Foreskin fibroblast (primary cell): ENCODE measurements at places on chromosomes 2 and 18.
A peak's percentile ranks its signal among the peaks of the same experiment; 100 is the strongest.

DNA sequence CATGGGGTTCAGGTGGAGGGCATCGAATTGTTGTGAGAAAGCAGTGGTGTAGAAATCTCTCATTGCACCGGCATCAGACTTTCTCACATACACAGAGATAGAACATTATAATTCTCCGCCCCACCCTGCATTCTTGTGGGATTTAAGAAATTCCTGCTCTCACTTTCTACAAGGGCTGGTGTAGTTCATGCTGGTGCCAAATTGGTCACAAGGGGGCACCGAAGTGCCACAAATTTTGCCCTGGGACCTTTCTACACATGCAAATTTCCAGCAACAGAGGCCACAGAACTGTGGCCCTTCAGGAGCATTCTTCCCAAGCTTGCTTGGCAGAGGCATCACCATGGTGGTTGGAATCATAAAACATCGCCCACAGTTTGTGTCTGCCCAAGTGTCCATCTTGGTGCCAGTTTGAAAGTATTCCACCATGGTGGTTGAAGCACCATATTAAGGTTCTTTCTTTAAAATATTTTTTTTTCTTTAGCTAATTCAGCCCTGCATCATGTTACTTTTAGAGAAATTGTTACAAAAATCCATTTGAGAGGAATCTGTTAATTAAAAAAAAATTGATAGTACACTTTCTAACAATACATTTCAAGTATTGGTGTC is 521.2 kb upstream of the FANCL start:
- DNase-seq = peak; percentile 80

GRCh38 chr18:6951336-6952090 is 166.1 kb downstream of the LAMA1 start:
- DNase-seq = no peak

DNA sequence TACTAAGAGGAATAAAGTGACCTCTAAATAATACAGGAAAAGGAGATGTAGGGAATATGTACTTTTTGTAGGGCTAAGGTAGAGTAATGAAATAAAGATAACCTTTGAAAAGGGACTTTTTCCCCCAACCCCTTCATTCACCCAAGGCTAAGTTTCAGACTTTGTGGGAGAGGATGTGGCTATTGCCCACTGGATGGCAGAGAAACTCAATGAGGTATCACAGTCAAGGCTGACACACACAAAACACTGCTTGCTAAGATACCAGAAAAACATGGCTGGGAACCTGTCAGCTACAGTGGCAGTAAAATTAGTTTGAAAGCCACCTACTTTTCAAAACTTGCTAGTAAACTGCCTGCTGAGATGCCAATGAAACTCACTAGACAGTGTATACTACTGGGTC is 158.8 kb upstream of the WDSUB1 start:
- no peak for DNase-seq

DNA sequence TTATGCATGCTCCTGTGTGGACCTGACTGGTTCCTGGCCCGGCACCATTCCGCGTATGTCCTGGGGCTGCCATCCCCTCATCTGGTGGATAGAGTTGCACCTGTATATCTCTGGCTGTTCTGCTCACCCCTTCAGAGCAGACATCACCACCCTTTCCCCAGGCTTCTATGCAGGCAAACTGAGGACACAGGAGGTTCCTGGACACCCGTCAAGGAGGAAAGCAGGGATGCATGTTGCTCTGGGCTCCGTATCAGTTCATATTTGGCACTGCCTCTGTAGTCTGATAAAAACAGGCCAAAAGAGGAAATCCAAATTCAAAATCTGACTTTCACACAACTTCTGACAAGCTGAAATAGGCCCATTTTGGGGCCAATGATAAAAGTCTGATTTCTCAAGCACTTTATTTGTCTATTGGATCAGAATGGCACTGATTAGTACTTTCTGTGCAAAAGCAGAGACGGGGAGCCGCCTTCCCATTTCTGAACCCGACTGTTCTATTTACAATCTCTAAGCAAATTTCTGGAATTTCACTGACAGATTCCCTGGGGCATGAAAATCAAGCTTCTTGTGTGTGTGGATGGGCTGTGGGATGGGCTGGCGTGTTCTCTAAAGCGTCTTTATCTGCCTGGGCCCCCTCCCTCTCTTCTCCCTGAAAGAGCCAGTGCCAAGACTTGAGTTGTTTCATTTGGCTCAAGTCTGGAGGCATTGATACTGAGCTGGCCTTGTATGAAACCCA is 96.9 kb downstream of the SETBP1 start:
- no peak for DNase-seq

DNA sequence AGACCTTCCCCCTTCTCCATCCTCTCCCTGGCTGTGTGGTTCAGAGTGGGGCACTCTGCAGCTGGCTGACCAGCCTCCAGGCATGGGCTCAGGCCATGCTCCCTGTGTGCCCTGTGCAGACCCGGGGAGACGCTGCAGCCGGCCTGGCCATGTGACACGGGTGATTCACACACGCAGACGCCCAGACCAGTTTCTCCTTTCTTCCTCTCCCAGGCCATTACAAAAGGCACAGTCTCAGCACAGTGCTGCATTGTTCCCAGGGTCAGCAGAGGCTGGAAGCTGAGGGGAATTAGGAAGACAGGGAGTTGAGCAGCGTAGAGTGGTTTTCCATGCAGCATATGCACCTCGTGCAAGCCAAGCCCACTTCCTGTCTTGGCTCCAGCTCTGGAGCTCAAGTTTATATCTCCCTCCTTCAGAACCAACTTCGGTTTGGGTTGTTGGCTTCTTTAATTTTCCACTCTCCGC is 288.5 kb downstream of the TNS1 start:
- peak; percentile 53 for DNase-seq

DNA sequence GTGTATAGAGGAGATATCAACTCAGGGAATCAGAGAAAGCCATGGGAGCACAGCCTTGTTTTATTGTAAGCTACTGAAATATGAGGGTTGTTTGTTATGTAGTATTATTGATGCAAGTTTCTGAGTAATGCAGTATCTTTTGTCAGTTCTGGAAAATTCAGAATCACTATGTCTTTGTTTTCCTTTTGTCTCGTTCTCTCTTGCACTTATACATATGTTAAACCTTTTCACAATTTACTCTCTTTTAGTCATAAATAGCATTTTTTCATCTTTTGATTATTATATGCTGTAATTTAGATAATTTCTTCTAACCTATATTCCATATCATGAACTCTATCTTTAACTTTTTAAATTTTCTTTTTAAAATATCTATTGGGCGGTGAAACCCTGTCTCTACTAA is 85.0 kb upstream of the COL3A1 start:
- no peak for DNase-seq

DNA sequence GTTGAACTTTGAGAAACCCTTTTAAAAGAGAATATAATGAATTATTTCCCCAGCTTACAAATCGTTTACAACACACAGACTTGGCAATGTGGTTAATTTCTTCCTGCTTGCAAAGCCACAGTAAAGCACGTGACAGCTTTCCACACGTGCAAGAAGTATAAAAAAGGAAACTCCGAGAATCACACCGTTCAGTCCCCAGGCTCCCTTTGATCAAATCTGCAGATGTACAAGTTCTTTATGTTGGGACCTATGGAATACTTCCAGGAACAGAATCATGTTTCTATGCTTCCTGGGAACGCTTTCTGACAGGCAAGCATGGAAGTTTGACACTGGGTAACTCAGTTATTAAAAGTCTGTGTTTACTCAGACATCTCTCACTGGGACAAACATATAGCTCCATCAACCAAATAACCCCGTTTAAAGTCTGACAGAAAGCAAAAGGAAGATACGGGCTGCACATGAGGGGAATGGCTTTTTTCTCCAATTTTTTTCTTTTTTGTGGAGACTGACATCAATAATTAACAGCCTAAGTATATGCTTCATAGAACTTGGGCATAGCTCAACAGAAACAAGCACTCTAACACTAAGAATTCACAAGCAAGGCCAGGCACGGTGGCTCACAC is 134.8 kb downstream of the EIPR1 start:
- peak; percentile 20 for DNase-seq

DNA sequence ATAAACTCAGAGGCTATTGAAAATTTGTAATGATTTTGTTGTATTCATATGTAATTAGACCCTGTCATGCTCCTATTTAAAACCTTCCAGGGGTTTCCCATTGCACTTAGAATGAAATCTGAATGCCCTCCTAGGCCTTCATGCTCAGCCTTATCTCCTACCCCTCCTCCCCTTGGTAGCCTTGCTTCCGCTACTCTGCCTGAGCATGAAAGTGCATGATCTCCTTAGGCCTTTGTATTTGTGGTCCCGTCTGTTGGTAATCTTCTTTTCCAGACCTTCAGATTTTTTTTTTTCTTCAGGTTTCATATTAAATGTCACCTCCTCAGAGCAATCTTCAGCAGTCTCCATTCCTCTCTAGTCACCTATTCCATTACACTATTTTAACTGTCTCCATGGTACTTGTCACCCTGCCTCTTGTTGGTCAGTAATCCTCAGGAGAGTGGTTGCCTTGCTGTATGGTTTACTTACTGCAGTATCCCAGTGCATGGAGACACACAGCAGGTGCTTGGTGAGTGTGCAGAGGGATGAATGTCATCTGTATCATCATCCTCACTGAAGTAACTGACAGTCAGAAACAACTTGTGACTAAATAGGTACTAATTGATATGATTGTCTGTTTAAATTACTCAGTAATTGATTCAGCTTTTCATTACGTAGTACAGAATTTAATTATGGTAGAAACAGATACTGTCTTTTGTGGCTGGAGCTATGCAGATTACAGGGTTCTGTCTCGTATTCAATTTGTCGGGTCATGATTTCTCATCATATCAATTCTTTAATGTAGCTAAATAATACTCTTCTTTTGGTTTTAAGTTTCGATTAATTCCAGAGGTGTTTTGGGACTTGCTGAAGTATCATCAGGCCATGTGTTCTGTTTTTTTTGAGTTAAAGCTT is 63.9 kb downstream of the PHLPP1 start:
- DNase-seq = no peak

GRCh38 chr2:185433824-185434223 is 304.8 kb upstream of the FSIP2 start:
- DNase-seq = no peak

DNA sequence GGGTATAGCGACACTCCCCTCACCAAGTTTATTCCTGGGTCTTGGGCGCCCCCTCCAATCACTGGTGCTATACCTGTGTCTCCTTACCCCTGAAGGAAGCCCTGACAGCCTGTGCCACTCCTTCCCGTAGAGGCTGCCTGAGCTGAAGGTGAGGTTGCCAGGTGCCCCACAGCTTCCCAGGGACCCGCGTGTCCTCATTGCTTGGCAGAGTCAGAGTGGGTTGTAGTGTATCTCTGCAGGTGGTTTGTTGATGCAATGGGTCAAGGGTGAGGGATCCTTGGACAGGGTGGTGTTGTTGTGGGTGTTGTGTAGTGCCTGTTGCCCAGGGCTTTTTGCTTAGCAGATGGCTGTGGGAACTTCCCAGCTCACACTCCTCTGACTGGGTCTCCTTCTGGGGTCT is 438.7 kb upstream of the FSIP2 start:
- DNase-seq = no peak

DNA sequence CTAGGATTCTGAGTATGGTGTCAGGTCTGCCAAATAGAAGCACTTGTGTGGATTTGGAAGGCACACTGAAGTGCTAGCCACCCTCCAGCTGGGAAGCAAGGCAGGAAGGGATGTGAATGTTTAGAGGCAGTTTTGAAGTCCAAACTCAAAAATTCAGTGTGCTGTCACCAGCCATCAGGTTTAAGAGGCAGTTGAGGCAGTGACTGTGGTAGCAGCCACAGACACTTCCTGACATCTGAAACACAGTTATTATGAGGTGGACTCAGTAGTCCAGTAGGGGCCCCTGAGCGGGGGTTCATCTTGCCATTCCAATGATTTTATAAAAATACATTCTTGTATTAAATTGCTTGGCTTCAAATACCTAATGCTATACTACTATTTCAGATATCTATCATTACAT is 13.4 kb upstream of the DOCK10 start:
- DNase-seq = no peak
